ENCODE measurements at places on chromosomes 4 and X.

GRCh38 chrX:71638409-71638808 lies 20.1 kb upstream of the CXCR3 start:
- DNase-seq: no peak

DNA sequence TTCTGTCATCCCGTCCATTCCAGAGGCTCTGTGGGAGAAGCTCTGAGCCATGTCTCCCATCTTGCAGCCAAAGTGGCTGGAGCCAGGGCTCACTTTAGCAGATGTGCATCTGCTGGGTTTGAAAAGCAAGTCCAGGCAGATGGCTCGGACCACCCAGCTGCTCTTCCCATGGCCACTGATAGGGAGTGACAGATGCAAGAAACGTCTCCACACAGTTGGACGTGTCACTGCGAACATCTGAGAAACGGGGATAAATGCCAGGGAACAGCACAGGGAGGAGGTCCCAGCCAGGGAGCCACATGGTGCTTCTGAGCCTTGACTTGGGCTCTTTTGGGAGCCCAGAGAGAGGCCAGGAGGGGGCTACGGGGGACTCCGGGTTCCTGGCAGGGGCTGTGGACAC lies 242.3 kb downstream of the AFAP1 start:
- DNase-seq: no peak

DNA sequence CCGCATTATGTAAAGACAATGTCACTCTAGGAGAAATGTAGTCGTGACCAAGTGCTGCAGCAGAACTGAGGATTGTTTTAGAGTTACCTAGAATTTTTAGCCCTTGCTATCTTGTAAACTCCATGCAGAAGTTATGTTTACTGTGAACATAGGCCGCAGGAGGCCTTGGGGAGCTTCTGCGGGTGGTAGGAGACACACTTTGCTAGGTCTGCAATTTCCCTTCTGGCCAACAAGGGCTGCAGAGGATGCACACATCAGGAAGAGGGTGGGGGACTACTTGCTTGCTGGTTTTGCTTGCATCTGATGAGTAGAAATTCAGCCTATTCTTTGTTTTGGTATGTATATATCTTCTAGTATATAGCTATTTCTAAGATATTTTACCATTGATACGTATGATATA lies 23.1 kb downstream of the BANK1 start:
- DNase-seq: no peak

GRCh38 chr4:53196882-53197771 lies 168.7 kb downstream of the SCFD2 start:
- DNase-seq: no peak

DNA sequence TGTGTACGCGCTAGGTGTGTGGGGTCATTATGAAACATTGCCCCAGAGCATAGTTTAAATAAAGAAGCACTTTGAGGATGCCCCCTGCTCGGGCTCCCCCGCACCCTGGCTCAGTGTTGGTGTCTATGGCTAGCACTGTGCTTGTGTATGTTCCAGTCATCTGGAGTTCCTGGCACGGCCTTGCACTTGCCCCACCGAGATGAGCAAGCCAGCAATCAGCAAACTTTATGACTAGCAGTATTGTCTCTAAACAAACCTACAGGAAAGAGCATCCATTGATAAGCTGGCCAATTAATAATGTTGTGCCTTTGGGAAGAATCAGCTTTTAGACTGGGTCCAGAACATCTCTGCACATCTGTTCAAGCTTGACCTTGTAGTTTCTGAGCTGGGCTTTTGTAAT lies 707 bp upstream of the SHROOM4 start:
- no peak for DNase-seq

GRCh38 chrX:69324851-69325250 lies 159.6 kb upstream of the PJA1 start:
- DNase-seq: no peak

DNA sequence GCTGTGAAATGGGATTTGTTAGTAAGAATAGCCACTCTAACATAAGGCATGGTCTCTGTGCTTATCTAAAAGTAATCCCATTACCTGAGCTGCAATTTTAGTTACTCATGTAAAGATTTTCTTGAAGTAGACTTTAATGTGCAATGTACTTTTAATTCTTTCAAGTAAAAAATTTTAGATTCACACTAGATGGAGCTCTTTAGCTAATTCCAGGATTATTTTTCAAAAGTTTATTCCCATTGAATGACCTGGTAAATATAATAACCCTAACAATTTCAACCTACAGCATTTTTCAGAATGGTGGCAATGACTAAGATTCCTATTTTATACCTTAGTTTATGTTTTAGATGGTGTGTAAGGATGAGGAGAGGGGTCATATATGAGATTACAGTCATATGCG lies 18.1 kb downstream of the USP38 start:
- DNase-seq: no peak

Data from stimulated activated CD4-positive, alpha-beta T cell treated with anti-CD3 and anti-CD28 coated beads, Interleukin-15, amount 100 ng/mL, for 1 hour (primary cell).